ENCODE measurements at places on chromosomes 4 and X. TPM values are rescaled to one million over a fixed set of nuclear protein-coding genes. Genes with fewer than 3 reads are reported as not detected.

Gene CXorf58
- not detected for total RNA-seq

Gene ANXA10
- total RNA-seq: not detected

Gene EBP
- 93.4 TPM for total RNA-seq

Gene CT45A3
- 0.58 TPM for total RNA-seq

Gene ZNF674
- total RNA-seq: 5.9 TPM

DNA sequence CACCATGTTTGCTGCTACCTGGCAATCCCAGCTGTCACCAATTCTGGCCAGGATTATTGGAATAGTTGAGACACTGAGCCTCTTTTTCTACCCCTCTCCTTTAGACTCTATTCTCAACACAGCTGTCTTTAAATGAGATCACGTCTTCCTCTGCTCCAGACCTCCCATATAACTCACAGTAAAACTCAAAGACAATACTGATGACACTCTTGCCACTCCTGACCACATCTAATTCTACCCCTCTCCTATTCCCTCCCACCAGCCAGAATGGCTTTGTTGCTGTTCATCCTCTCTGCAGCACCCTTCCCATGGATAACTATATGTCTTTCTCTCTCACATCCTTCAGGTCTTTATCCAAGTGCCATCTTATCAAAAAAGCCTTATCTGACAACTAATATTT, 188.6 kb upstream of the IL15 start:
- H3K4me1 ChIP-seq: no peaks in the 10 kb centered on the region
- no peaks in the 10 kb centered on the region for H3K36me3 ChIP-seq
- H3K27me3 ChIP-seq: no peaks in the 10 kb centered on the region
- no peak overlapping the region for H3K4me3 ChIP-seq
- no peak for DNase-seq
- H3K27ac ChIP-seq: no peak overlapping the region

DNA sequence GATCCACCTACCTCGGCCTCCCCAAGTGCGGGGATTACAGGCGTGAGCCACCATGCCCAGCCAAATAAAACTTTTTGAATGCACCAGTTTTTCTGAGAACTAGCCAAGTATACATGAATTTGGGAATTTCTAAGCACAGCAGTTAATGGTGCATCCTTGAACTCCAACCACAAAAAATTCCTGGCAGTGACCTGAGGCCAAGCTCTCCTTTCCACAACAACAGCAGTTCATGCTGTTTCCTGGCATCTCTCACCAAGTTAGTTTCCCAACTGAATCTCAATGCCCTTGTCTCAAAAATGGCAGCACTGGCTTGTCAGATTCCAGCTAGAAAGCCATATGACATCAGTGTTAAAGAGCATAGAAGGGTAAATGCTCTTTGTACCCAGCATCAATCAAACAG, 15.9 kb upstream of the XKRX start:
- H3K36me3 ChIP-seq: no peaks in the 10 kb centered on the region
- no peak overlapping the region for H3K27ac ChIP-seq
- no peak for DNase-seq
- H3K4me3 ChIP-seq: no peak overlapping the region

- no peaks in the 10 kb centered on the region for H3K4me1 ChIP-seq
- DNase-seq: no peak
- H3K27ac ChIP-seq: no peak overlapping the region
- H3K36me3 ChIP-seq: no peaks in the 10 kb centered on the region
- H3K27me3 ChIP-seq: no peaks in the 10 kb centered on the region
Observed at GRCh38 chr4:21470535-21470934, 478.0 kb downstream of the KCNIP4 start.

GRCh38 chrX:103640401-103641155, 11.8 kb downstream of the TCEAL1 start:
- H3K36me3 ChIP-seq: no peaks in the 10 kb centered on the region
- no peak overlapping the region for H3K4me3 ChIP-seq
- no peak for DNase-seq
- no peaks in the 10 kb centered on the region for H3K27me3 ChIP-seq
- H3K4me1 ChIP-seq: no peaks in the 10 kb centered on the region
- no peak overlapping the region for H3K27ac ChIP-seq

DNA sequence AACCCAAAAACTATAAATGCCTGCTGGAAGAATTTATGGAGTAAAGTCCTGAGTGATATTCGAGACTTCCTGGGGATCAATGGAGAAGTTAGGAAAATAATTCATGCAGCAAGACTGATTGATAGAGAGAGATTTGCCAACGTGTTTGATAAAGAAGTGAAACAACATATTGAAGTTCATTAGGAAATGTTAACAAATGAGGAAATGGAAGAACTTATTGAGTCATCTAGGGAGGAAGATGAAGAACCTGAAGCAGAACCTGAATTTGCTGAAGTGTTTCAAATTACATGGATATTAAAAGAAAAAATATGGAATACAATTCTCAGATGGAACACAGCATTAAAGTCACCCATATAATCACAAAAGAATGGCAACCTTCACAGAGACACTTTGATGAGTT, 39.0 kb downstream of the DDX60 start:
- H3K27ac ChIP-seq: no peak overlapping the region
- H3K4me1 ChIP-seq: no peaks in the 10 kb centered on the region
- peaks cover 81% of the 10 kb centered on the region for H3K36me3 ChIP-seq
- H3K4me3 ChIP-seq: no peak overlapping the region
- DNase-seq: no peak

GRCh38 chrX:31115398-31115797, 43.6 kb upstream of the FTHL17 start:
- H3K4me3 ChIP-seq: no peak overlapping the region
- no peak for DNase-seq
- no peak overlapping the region for H3K27ac ChIP-seq
- H3K4me1 ChIP-seq: no peaks in the 10 kb centered on the region

- H3K4me1 ChIP-seq: no peaks in the 10 kb centered on the region
- H3K4me3 ChIP-seq: no peak overlapping the region
- no peaks in the 10 kb centered on the region for H3K36me3 ChIP-seq
- H3K27me3 ChIP-seq: no peaks in the 10 kb centered on the region
Observed at GRCh38 chr4:183576701-183577404, 72.0 kb downstream of the ING2 start.

GRCh38 chrX:72492499-72492898, 80.1 kb downstream of the HDAC8 start:
- peaks cover 7% of the 10 kb centered on the region for H3K36me3 ChIP-seq
- H3K4me3 ChIP-seq: no peak overlapping the region
- no peak overlapping the region for H3K27ac ChIP-seq
- H3K27me3 ChIP-seq: no peaks in the 10 kb centered on the region

DNA sequence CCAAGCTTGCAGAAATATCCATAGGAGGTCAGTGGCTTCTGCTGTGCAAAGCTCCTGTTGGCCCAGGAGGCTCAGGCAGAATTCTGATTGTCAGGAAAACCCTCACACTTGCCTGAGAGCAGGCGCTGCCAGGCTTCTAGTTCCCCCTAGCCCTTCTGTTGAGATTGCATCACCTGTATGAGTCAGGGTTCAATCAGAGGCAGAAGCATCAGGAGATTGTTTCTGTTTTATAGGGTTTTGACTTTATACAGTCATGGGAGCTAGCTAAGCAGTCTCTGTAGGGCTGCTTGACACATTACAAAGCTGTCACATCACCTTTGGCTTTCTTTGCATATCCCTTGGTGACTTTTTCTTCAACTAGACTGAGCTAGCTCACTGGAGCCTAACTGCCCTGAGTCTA, 27.8 kb downstream of the DIPK2B start:
- no peaks in the 10 kb centered on the region for H3K4me1 ChIP-seq
- no peak overlapping the region for H3K27ac ChIP-seq
- no peaks in the 10 kb centered on the region for H3K36me3 ChIP-seq

DNA sequence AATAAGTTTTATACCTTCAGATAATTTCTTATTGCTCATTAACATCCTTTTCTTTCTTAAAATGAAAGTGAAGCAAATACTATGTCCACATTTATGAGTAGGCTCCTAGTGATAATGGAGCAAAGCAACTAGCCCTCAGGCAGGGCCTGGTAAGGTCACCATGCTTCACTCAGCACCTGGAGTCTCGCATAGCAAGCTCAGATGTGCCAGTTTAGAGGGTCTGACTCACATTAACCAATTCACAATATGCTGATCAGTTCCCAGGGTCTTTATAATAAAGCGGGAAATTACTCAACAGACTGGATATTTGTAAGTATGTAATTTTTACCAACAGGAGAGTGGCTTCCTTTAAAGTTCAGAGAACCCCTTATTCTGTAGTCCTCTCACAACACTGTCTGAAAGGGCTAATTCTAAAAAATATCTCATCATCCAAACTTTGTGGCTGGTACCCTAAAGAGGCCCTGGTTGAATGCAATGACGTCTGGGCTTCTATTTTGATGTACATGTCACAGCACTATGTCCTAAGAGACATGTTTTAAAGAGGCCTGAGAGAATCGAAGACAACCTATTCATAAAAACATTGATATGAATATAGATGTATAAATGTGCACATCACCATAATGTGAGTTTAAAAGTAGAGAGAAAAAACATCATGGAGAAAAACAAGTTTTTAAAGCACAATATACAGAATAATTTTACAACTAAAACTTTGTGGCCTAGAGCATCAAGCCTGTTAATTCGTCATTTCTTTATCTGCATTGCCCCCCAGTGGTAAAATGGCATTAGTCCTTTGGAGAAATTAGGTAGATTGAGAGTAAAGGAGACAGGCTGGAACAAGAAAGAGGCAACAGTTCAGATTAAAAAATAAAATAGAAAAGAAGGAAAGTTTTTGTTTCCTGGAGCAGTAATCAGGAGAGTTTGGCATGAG, 44.3 kb downstream of the IL21 start:
- no peak for DNase-seq
- no peaks in the 10 kb centered on the region for H3K4me1 ChIP-seq
- no peak overlapping the region for H3K4me3 ChIP-seq
- H3K27ac ChIP-seq: no peak overlapping the region
- no peaks in the 10 kb centered on the region for H3K27me3 ChIP-seq

GRCh38 chr4:94504545-94504944, 52.8 kb downstream of the PDLIM5 start:
- H3K36me3 ChIP-seq: no peaks in the 10 kb centered on the region
- H3K4me3 ChIP-seq: no peak overlapping the region
- DNase-seq: no peak
- no peak overlapping the region for H3K27ac ChIP-seq

DNA sequence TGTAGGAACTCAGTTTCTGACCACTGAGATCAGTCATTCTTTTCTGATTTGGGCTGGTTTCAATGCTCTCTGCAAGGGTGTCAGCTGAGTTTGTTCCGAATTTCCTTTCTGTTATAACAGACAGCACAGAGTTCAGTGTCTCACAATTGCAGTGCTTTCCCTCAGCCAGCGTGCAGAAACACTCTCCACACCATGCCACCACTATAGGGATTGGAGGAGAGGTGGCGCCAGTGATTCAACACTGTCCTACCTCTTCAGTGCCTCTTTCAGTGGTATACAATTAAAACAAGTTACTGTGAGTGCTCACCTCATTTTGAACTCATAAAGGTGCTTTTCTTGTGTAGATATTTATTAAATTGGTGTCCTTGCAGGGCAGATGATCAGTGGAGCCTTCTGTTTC, 413.2 kb upstream of the CXorf51B start:
- H3K4me3 ChIP-seq: no peak overlapping the region
- H3K36me3 ChIP-seq: no peaks in the 10 kb centered on the region
- H3K4me1 ChIP-seq: no peaks in the 10 kb centered on the region
- H3K27me3 ChIP-seq: no peaks in the 10 kb centered on the region
- no peak overlapping the region for H3K27ac ChIP-seq

GRCh38 chr4:76736414-76736813, 161.5 kb downstream of the SOWAHB start:
- H3K36me3 ChIP-seq: peaks cover 6% of the 10 kb centered on the region
- DNase-seq: no peak
- H3K4me1 ChIP-seq: peaks cover 12% of the 10 kb centered on the region
- no peaks in the 10 kb centered on the region for H3K27me3 ChIP-seq
- no peak overlapping the region for H3K27ac ChIP-seq

GRCh38 chr4:158347556-158347955, 137.3 kb downstream of the TMEM144 start:
- DNase-seq: no peak
- H3K27me3 ChIP-seq: no peaks in the 10 kb centered on the region
- no peak overlapping the region for H3K27ac ChIP-seq
- H3K4me1 ChIP-seq: no peaks in the 10 kb centered on the region
- H3K36me3 ChIP-seq: no peaks in the 10 kb centered on the region
- no peak overlapping the region for H3K4me3 ChIP-seq

GRCh38 chr4:123014038-123014437, 91.6 kb upstream of the NUDT6 start:
- no peak overlapping the region for H3K4me3 ChIP-seq
- H3K27me3 ChIP-seq: no peaks in the 10 kb centered on the region
- no peaks in the 10 kb centered on the region for H3K36me3 ChIP-seq
- no peak for DNase-seq
- H3K4me1 ChIP-seq: no peaks in the 10 kb centered on the region
- no peak overlapping the region for H3K27ac ChIP-seq

DNA sequence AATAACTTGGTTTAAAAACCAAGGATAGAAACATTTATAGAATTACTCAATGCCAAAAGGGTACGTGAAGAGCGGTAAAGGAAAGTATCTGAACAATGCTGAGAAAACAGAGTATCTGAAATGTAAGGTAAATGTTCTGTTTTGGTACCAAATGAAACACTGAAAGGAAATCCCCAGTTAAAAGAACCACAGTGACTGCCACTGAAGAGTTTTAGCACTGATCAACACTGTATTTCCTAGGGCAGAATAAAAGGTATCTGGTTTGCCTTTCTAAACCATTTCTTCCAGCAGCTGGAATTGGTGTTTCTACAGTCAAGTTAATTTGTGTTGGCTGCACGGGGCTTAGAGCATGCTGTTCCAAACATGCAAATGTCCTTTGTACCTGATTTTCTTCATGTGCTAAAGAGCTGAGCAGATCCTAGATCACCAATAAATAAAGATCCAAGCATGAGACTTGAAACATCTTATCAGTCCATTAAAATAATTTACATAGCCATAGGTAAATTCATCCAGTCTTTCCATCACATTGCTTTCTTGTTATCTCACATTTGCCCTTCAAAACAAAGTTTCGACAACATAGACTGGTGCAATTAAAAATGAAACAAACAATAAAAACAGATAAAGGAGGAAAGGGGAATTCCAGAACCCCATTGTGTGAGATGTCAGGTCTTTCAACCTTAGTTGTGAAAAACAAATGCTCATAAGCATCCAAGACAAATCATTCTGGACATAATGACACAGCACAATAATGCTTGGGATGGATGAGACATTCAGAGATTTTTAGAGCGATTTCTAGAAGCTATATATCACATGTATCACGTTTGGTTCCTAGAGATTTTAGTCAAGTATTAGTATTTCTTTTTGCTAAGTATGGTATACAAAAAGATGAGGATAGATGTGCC, 38.6 kb downstream of the MFAP3L start:
- no peaks in the 10 kb centered on the region for H3K36me3 ChIP-seq
- H3K27ac ChIP-seq: no peak overlapping the region
- no peak for DNase-seq

DNA sequence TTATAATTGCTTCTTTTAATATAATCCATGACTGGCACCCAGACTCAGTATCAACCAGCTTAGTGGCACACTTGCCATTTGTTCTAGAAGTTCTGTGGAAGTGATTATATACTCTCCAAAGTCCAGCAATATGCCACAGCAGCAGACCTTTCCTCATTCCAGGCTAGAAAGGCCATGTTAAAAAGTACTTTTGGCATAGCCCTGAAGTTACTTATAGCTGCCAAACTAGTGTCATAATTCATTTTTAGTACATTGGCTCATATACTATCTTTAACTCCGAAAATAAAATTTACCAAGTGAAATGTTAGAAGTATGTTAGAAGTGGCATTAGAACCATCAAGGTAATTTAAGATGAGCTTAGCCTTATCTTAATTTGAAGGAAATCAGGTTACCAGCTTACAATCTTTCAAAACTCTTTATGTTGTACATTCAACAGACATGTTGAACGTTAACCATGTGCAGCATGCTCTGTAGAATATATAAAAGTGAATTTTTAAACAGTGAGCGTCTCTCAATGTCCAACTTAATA, 714.2 kb upstream of the LCORL start:
- no peak for DNase-seq
- no peaks in the 10 kb centered on the region for H3K36me3 ChIP-seq
- no peaks in the 10 kb centered on the region for H3K4me1 ChIP-seq
- no peak overlapping the region for H3K27ac ChIP-seq
- H3K27me3 ChIP-seq: no peaks in the 10 kb centered on the region
